ENCODE measurements at places on chromosomes 13 and 19.

GRCh38 chr13:21817878-21818277 lies 147.0 kb downstream of the FGF9 start:
- no peaks in the 10 kb centered on the region for H3K27me3 ChIP-seq
- no peak overlapping the region for H3K4me3 ChIP-seq
- H3K36me3 ChIP-seq = no peaks in the 10 kb centered on the region
- no peaks in the 10 kb centered on the region for H3K4me1 ChIP-seq
- no peak overlapping the region for H3K27ac ChIP-seq
- no peak for DNase-seq

DNA sequence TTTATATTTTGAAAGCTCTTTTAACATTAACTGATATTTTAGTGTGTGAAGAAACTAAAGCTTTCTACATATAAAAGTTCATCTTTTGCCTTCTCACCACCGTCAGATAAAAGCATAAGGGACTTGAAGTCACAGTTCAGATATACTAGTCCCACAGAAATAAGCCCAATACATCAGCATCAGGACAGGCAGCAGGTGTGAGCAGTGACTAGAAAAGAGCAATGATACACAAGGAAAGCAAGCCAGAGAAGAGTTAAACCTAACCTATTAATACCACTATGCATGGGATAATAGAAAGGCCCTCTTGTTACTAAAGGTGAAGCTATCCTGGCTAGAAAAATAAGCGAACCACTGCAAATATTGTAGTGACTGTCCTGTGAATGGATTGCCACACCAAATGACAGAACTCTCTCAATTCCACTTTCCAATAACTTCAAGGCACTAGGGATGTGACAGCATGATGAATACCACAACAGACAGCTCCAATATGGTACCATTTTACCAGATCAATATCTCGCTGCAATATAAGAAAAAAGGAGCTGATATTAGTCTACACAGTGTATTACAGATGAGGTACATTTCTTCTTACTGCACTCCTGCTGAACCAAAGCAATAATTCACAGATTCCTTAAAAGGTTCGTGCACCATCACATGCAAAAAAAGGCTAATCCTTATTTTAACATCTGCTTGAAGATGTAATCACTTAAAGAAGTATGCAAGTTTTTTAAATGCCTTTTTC lies 114.1 kb downstream of the DACH1 start:
- H3K27me3 ChIP-seq = no peaks in the 10 kb centered on the region
- no peak for DNase-seq
- no peak overlapping the region for H3K4me3 ChIP-seq
- H3K27ac ChIP-seq = no peak overlapping the region
- no peaks in the 10 kb centered on the region for H3K4me1 ChIP-seq

- peaks cover 9% of the 10 kb centered on the region for H3K4me1 ChIP-seq
- H3K4me3 ChIP-seq = peak overlapping the region; percentile 53
- no peaks in the 10 kb centered on the region for H3K27me3 ChIP-seq
Observed at GRCh38 chr13:33543089-33543459, 257.5 kb upstream of the STARD13 start.

DNA sequence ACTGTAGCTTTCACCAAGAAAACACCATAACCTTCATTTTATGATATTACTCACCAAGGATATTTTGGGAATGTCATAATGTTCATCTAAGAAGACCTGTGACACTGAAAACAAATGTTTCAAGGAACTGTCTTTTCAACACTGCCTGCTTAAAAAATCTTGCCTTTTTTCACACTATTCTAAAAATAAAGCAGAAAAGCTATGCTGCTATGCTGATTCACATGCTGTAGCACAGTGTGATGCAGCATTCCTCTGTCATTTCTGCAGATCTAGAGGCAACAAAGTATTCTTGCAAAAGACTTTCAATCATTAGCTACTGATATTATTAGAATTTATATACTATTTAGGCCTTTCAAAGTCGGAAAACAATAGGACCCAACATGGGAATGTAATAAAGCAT lies 525.7 kb downstream of the UQCRFS1 start:
- H3K4me1 ChIP-seq = no peaks in the 10 kb centered on the region
- H3K36me3 ChIP-seq = no peaks in the 10 kb centered on the region
- peaks cover 6% of the 10 kb centered on the region for H3K27me3 ChIP-seq
- no peak overlapping the region for H3K4me3 ChIP-seq
- H3K27ac ChIP-seq = no peak overlapping the region

DNA sequence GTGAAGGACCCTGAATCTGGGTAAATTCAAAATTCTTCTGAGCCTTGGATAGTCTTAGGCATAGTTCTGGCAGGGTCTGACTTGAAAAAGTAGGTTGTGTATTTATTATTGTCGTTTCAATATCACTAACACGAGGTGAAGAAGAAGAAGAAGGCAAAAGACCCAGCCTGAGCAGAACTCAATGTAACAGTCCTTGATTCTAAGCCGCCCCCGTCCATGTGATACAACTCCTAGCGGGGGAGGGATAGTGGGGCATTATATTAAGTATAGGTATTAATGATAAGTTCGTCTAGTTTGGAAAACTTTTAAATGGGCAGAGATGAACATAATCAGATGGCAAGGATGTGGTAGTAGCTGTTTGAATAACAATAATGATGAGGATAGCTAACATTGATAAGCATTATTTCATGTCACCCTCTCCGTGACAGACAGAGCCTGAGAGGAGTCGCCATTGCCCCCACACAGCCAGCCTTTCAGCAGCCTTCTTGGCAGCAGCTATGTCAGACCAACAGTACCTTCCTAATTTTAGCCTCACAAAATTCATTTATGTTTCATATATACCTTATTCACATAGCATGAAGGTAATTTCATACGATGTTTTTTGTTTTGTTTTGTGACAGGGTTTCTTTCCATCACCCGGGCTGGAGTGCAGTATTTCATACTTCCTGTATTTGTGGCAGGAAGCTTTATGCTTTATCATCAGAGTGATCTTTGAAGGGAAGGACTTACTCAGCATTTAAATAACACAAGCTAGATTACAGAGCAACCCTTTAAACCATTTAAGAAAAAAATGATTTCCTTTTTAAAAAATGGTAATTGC lies 64.4 kb upstream of the NPAS1 start:
- DNase-seq = peak; percentile 46
- peak overlapping the region; percentile 48 for H3K4me3 ChIP-seq
- H3K27ac ChIP-seq = peak overlapping the region; percentile 74
- H3K36me3 ChIP-seq = peaks cover 7% of the 10 kb centered on the region
- peaks cover 33% of the 10 kb centered on the region for H3K4me1 ChIP-seq

- no peak overlapping the region for H3K4me3 ChIP-seq
- H3K4me1 ChIP-seq = no peaks in the 10 kb centered on the region
- no peak overlapping the region for H3K27ac ChIP-seq
- H3K36me3 ChIP-seq = no peaks in the 10 kb centered on the region
Observed at GRCh38 chr13:91639330-91639729, 240.9 kb downstream of the GPC5 start.

DNA sequence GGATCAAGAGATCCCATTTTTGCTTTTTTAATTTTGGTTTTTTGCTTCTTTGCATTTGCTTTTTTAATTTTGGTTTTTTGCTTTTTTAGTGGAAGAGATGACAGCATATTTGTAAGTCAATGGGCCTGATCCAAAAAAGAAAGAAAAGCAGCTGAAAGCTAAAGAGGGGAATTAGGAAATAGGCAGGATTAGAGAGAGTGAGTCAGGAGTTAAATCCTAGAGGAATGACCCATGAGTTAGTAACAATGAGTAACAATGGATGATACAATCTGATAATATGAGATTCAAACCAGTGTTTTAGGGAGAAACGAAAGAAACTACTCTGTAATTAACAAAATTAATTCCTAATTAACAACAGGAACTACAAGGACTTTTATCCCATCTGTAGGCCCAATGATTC lies 111.2 kb upstream of the SGCG start:
- DNase-seq = no peak
- no peak overlapping the region for H3K27ac ChIP-seq
- no peaks in the 10 kb centered on the region for H3K4me1 ChIP-seq
- no peaks in the 10 kb centered on the region for H3K27me3 ChIP-seq
- H3K36me3 ChIP-seq = no peaks in the 10 kb centered on the region

DNA sequence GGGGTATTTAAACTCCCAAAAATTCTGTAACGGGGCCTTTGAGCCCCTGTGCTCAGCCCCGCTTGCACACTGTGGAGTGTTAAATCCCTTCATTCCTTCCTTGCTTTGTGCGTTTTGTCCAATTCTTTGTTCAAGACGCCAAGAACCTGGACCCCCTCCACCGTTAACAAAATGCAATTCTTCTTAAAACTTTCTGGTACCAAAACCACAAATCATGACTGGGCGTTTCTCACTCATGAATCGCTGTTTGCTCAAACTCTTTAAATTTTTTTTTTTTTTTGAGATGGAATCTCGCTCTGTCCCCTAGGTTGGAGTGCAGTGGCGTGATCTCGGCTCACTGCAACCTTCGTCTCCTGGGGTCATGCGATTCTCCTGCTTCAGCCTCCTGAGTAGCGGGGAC lies 881 bp downstream of the ZNF20 start:
- no peaks in the 10 kb centered on the region for H3K27me3 ChIP-seq
- DNase-seq = peak; percentile 32
- no peak overlapping the region for H3K27ac ChIP-seq
- peaks cover 17% of the 10 kb centered on the region for H3K36me3 ChIP-seq
- H3K4me1 ChIP-seq = peaks cover 25% of the 10 kb centered on the region
